ENCODE measurements at places on chromosomes 11 and 22. TPM values are rescaled to one million over a fixed set of nuclear protein-coding genes. Genes with fewer than 3 reads are reported as not detected.

ARHGEF17 gene
- 21.7 TPM for total RNA-seq

SLC16A8 gene
- not detected for total RNA-seq

GPR137 gene
- 3.6 TPM for total RNA-seq

MGAT3 gene
- total RNA-seq, result 0.28 TPM

KBTBD3 gene
- total RNA-seq, result 2.2 TPM

- no peak for DNase-seq
Measured at GRCh38 chr11:126695293-126695692, 305.3 kb downstream of the KIRREL3 start.

DNA sequence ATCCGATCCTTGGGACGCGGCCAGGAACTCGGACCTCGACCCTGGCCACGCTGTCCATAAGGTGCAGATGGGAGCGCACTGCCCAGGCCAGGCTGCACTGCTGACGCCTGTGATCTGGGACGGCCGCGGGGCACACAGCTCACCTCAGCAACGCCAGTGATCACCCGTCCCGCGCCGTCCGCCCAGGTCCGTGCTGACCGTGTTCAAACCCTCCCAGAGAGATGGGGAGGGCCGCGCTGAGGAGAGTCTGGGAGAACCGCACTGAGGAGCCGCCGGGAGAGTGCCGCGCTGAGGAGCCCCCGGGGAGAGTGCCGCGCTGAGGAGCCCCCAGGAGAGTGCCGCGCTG lies 636 bp downstream of the KCNQ1OT1 start:
- DNase-seq, result peak; percentile 9

DNA sequence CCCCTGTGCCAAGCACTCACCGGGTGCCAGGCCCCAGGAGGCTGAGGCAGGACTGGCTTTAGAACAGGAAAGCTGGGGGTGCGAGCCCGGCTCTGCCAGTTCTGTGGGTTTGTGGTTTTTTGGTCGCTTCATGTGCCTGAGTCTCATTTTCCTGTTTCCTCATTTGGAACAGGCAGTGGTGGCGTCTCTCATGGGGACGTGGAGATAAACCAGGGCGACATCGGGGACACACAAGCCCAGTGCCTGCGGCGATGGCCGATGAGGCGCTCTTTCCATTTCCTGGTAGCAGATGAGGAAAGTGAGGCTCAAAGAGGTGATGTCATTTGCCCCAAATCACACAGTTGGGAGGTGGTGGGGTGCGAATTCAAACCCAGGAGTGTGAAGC lies 20.8 kb upstream of the CHKA start:
- no peak for DNase-seq

DNA sequence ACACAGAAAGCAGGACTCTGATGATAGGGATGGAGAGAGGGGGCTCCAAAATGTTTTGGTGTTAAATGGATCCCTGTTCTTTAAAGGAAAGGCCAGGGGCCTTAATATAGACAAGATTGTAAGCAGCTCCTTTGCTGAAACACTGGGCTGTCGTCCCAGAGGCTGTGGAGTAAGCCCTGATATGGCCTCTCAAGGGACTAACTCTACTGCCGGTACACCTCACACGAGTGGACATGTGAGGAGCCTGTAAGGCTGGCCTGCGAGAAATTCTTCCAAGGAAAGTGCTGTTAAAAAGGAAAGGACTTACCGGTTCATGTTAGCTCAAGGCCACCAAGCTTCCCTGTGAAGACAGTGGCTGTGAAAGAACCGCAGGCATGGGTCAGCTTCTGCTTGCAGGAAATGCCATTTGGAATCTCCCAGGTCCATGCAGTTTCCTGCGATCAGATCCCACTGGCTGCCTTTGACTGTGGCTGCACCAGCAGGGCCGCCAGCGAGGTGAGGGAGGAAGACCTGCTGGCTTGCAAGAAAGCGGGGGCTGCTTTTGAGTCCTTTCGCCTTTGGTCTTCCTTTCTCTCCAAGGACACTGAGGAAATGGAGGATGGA lies 106.6 kb downstream of the PRR5L start:
- no peak for DNase-seq

- peak; percentile 74 for DNase-seq
Measured at GRCh38 chr22:23750714-23751440, at the start of gene ZNF70. Gene ZNF70 (minus strand): TSS chr22:23751112. CDS start chr22:23745140, 5,972 bp downstream.

DNA sequence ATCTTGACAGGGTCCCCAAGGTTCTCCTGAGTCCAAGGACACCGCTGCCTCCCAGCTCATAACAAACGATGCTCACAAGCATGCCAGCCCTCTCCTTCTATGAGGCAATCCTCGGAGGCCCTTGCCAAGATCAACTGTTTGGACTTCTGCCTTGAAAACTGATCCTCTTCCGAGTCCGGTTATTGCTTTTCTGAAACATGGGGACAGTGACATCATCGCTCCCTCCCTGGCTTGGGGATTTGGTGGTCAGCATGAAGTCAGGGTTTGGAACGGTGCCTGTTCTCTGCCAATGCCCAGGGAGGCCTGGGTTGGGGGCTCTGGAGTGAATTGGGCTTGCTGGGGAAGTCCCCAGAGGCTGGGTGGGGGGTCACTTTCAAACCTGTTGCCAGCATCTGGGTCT lies 149.3 kb downstream of the FBXO7 start:
- DNase-seq, result peak; percentile 98

- no peak for DNase-seq
Measured at GRCh38 chr11:67607507-67607906, 771 bp downstream of the NDUFV1 start.

GRCh38 chr11:14673824-14674405 lies 30.3 kb downstream of the PDE3B start:
- DNase-seq, result no peak

DNA sequence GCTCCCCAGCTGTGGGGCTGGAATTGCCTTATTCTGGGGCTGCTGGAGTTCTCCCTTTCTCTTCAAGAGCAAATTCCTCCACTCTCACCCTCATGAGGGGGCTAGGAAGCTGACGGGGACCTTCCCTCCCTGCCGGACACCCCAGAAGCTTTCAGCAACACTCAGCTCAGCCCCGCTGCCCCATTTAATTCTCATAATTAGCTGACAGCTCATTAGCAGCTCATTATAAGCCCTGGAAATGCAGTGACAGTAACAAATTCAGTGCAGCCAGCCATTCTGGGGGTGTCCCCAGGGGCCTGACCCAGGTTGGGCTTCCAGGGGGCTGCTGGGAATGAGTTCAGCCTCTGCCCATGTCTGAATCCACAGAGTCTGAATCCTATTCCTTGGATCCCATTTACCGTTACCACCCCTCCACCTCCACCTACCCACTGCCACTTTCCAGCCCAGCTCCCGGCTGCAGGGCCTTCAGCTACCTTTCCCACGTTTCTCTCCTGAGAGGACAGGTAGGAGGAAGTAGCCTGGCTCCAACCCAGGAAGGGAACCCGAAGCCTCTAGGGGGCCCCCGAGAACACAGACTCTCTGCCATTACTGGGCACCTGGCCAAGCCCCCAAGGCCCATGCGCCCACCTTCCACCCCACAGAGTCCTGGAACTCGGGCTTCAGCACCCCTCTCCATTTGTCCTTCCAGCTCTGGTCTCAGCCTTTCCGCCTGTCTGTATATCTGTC lies 101.7 kb upstream of the LMO1 start:
- no peak for DNase-seq

GRCh38 chr11:37905707-37906417 lies 1307.8 kb upstream of the RAG2 start:
- DNase-seq, result no peak

GRCh38 chr22:28154861-28155260 lies 235.8 kb upstream of the PITPNB start:
- DNase-seq, result peak; percentile 59

- DNase-seq, result peak; percentile 84
Measured at GRCh38 chr11:46238967-46239800, 38.3 kb upstream of the CREB3L1 start.

DNA sequence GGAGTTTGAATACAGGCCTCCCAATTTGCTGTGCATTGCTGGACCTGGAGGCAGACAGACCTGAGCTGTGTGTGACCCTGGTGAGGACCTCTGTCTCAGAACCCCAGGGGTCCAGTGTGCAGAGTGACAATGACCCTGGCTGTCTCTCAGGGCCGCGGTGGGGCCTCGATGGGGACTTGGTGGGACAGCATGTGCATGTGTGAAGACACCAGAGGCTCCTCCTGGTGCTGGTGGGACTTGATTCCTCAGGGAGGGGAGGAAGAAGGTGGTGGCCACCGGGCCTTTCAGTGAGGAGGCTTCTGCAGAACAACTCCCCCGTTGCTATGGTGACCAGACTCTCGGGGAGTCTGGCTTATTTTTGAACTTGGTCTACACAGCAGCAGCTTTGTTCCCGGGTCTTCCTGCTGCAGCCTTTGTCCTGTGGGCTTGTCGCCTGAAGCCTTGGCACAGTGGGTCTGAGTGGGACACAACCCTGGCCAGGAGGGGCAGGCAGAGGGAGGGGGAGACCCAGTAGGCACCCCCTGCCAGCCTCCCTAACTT lies 35.3 kb downstream of the MCM5 start:
- DNase-seq, result no peak

DNA sequence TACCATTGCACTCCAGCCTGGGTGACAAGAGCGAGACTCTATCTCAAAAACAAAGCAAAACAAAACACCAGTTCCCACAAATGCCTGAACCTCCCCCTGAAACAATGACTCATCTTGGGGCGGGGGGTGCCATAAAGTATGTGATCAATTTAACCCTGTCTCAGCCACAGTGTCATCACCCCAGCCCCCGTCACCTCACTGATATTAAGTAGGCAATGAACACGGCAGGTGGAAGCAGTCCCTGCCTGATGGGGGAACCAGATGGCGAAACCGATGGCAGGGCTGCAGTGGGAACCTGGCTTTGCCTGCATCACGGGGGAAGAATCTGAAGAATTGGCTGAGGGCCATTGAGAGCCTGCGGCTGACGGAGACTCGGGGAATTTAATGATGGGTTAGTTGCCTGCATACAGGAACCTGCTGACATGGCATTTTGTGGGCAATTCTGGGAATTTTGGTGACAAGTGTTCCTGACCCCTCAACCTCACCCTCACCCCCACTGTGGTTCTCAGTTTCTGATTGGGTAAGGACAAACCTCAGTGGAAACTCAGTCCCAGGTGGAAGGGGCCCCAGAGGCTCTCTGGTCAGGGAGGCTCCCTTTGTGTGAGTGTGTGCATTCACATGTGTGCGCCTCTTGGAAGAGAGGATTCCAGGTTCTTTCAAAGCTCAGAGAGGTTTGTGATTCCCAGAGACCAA lies 39.1 kb upstream of the SHISAL1 start:
- peak; percentile 95 for DNase-seq

- peak; percentile 30 for DNase-seq
Measured at GRCh38 chr11:100741866-100742625, 55.0 kb downstream of the ARHGAP42 start.

Measured in IMR-90 (cell line).